ENCODE measurements at places on chromosomes 16 and 17. TPM values are rescaled to one million over a fixed set of nuclear protein-coding genes. Genes with fewer than 3 reads are reported as not detected.

USP43 gene
- total RNA-seq: 1.4 TPM

EME1 gene
- total RNA-seq: 5.5 TPM

DPEP2 gene
- total RNA-seq: 2.7 TPM

GNAO1 gene
- 34.4 TPM for total RNA-seq

CFAP97D1 gene
- total RNA-seq: 0.10 TPM

TEX19 gene
- total RNA-seq: not detected

MAP3K3 gene
- 26.9 TPM for total RNA-seq

ENPP7 gene
- not detected for total RNA-seq

RND2 gene
- 25.5 TPM for total RNA-seq

TMEM204 gene
- 3.0 TPM for total RNA-seq
